ENCODE measurements at places on chromosomes 11 and 22.

DNA sequence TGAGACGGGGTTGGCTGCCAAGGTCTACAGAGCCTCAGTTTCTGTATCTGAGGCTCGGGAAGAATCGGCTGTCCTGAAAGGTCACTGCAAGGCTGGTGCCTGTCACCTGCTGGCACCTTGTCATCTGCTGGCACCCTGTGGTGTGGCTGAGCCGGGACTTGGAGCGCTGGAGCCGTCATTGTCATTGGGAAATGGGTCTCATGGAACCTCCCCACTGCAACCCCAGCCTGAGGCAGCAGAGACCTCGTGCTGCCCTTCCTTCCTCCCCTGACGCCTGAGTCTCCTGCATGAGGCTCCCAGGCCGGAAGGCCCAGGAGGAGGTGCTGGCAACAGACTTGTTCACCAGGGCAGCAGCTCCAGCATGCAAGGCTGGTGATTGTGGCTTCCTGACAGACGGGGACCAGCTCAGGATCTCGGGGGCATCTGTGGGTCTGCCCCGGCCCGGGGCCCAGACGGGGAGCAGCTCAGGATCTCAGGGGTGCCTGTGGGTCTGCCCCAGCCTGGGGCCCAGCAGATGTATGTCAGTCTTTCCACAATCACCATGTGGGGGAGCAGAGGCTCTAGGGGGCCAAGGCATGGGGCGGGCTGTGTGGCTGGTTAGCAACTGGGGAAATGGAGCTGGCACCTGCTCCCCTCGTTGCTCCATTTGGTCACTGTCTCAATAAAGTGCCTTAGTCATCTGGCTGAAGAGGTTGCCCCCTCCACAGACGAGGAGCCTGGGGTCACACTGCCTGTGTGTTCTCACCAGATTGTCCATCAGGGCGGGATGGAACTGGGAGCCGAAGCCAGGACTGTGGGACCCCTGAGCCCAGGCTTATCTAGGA, 668.7 kb downstream of the BRD1 start:
- DNase-seq = no peak

GRCh38 chr11:67576735-67577475, 6.7 kb upstream of the GSTP1 start:
- DNase-seq = no peak

DNA sequence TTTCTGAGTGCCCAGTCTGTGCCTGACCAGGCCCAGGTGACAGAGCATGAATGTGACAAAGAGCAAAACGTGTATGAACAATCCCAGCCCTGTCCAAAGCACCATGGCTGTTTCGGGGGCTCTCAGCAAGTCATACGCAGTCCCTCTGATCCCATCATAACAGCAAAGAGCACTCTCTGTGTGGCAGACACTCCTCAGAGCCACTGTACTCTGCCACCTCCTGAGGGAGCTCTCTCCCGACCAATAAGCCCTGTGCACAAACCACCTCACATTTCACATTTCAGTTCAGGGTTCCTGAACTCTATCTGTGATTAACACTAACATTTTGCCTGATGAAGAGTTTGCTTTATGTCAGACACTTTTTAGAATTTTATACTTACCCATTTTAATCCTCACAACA, 6.6 kb downstream of the DGCR2 start:
- DNase-seq = no peak

DNA sequence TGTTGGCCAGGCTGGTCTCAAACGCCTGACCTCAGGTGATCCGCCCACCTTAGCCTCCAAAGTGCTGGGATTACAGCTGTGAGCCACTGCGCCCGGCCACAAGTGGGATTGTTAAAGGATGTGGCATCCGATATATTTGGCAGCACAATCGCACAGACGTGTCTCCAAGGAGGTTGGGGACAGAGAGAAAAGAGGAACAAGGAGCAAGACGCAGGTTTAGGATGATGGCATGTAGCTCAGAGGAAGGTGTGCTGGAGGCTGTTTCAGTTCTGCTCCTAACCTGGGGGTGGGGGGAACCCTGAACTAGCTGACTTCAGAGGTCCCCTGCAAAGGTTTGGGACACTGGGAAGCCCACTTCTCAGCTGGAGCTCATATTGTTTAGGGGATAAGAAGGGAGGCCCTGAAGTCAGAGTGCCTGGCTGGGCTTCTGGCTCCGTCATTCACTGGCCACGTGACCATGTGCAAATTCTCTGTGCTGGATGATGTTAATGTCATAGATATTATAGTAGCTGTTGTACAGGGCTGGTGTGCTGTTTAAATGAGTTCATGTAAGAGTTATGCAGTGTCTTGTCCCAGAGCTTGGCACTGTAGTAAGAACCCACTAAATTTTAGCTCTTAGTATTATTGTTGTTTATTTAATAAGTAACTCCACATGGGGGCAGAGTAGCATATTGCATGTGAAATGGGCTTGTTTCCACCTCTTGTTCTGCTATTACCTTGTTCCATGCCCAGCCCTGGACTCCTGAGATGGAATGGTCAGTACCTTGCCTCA, 129.7 kb downstream of the ST3GAL4 start:
- no peak for DNase-seq

DNA sequence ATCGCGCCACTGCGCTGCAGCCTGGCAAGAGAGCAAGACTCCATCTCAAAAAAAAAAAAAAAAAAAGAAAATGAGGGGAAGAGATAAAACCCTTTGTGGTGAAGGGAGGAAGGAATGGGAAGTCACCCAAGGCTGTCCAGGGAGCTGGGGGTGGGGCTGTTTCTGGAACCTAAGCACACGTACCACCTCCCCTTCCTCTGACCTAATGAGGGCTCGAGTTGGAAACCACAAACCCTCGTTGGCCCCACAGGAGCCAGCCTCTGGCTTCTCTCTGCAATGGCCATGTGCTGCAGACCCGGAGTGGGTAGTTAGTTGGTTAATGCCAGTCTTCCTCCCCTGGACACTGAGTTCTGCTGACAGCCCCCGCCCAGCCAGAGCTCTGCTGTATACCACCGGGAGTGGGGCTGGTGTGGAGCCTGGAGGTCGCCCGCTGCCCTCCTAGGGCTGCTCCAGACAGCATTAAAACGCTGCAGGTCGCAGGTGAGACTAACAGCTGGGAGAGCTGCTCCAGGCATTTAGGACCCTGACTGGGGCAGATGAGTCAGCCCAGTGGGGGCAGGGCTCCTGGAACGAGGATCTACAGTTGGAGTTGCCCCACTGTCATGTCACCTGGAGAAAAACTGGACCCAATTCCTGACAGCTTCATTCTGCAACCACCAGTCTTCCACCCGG, at the start of gene LGALS12:
Gene LGALS12, plus strand, starts transcription at position 228 of the 672 bp plus-strand sequence. Its CDS starts 375 bp downstream, at position 603.
- DNase-seq = no peak

DNA sequence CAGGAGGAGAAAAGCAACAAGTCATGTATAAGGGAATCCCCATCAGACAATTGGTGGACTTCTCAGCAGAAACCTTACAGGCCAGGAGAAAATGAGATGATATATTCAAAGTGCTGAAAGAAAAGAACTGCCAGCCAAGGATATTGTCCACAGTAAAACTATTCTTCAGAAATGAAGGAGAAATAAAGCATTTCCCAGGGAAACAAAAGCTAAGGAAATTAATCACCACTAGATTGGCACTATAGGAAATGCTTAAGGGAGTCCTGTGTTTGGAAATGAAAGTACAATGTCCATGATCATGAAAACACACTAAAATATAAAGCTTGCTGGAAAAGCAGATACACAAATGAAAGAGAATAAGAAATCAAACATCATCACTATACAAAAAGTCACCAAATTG, 282.0 kb downstream of the BLID start:
- no peak for DNase-seq

DNA sequence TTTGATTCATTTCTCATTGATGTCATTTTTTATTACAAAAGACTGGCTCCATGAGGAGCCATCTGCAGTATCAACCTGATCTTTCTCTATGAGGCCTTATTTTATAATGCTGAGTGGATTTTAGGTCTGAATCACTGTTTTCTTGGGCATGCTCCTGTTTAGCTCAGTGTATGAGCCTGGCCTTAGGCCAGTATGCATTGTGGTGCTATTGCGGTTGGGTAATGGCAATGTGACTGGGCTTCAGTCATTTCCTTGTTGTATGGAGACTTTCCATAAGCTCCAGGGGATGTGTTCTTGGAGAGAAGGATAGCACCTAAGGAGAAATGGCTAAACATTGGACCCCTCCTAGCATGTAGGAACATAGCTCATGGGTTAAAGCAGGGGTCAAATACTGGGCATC, 293.2 kb downstream of the NELL1 start:
- no peak for DNase-seq

- DNase-seq = no peak
Measured at GRCh38 chr11:8793114-8793777, 110.7 kb downstream of the RPL27A start.

DNA sequence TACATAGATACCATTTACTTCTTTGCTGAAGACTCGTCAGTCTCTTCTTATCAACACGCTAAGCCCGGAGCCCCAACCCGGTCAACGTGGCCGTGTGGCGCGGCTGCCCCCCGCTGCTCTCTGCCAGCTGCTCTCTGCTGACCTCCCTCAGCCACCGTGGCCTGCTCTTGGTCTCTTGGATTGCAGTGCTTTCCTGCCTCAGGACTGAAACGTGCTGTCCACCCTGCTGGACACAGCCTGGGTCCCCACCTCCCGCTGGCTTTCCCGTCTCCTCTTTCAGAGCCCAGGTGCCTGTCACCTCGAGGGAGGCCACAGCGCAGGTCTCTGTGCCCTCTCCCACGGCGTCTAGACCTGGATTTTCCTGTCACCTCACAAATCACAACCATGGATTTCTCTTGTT, 388.1 kb upstream of the B3GAT1 start:
- no peak for DNase-seq

DNA sequence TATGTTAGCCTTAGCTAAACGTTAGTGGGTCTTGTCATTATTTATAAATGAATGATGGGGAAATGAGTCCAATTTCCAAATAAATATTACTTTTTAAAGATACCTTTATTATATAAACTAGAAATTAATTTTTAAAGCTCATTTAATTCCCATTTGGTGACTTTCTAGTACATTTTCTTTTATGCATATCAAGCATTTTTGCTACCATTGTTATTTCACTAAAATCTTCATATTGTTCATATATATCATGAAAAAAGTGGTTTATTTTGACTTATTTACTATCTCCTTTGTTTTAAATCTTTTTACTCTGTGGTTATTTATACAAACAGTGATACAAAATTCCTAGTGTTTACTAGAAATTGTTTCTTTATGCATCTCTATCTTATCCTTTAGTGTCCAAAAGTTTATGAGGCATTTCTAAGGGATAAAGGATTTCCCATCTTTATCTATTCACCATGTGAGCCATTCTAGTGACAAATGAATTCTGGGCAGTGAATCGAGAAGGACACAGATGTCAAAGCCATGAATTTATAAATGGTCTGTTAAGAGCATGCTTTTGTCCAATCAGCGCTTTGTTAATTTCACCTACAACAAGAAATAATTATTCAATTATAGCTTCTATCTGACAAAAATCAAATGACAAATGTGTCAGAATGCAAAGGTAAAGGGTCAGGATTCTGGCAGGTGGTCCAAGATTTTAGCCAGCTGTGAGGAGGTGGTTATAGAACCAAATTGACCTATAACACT, 70.6 kb downstream of the PRMT3 start:
- no peak for DNase-seq

GRCh38 chr11:91261513-91261912, 963.1 kb upstream of the FAT3 start:
- no peak for DNase-seq

- DNase-seq = no peak
Measured at GRCh38 chr22:29626497-29627195, 23.2 kb downstream of the NF2 start.

- no peak for DNase-seq
Measured at GRCh38 chr22:44801476-44801875, 49.1 kb downstream of the ARHGAP8 start.

DNA sequence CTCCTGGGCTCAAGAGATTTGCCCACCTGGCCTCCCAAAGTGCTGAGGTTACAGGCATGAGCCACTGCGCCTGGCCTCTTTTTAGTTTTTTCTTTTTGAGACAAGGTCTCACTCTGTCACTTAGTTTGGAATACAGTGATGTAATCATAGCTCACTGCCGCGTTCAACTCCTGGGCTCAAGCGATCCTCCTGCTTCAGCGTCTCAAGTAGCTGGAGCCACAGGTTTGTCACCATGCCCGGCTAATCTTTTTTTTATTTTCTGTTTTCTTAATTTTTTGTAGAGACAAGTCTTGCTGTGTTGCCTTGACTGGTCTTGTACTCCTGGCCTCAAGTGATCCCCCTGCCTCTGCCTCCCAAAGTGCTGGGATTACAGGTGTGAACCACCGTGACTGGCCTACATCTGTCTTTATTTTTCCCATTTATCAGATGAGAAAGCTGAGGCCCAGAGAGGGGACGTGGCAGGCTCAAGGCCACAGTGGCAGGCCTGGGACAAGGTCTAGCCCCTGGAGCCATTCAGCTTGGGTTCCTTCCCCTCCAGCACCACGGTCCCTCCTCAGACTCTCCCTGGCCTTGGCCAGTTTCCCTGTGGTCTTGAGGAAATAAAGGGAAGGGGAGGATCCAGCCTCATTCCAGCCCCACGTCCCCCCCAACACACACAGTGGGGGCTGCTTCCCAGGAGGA, 2.8 kb upstream of the KDELR3 start:
- no peak for DNase-seq

GRCh38 chr11:24373516-24373915, 123.3 kb upstream of the LUZP2 start:
- DNase-seq = no peak

GRCh38 chr22:18056161-18056666, 21.6 kb upstream of the PEX26 start:
- DNase-seq = no peak

DNA sequence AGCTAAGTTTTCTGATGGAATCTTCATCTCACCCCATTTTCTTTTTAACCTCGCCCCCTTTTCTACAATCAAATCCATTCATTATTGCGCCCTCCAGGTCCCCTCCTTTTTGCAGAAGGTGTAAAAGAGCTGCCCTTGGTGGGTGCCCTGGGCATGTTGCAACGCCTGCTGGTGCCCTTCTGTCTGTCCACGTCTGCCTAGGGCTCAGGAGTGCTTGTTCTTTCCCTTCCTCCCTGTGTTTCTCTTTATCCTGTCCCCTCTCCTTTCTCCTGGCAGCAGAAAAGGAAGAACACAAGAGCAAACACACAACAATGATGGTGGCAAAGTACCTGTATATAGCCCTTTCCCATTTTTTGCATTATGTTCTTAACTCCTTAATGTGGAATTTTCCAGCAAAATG, 6.2 kb upstream of the TLCD5 start:
- no peak for DNase-seq

DNA sequence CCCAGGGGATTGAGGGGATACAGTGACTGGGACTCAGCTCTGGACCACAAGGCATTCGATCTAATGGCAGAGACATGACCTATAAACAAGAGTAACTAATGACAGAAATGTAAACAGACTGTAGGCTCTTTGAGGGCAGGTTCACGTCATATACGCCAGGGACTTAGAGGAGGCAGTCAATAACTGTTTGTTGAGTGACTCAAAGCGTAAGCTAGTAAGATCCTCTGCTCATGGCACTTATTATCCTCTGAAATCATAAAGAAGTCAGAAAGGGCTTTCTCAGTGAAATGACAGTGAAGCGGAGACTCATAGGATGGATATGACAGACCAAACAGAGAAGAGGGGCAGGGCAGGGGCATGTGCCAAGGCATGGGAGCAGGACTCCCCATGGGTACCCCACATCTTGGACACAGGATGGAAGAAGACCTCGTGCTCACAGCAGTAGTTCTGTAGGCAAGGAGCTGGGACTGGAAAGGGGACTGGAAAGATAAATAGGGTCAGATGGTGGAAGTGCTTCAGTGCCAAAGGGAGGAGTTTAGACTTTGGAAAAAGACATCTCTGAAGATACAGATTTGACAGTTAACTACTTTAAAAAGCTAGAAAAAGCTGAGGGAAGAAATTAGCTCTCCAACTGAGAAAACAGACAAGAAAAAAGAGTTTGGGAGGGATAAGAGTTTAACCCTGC, 72.7 kb downstream of the SLC1A2 start:
- no peak for DNase-seq

- no peak for DNase-seq
Measured at GRCh38 chr11:130369713-130370112, 55.0 kb upstream of the ZBTB44 start.

Measured in stimulated activated CD4-positive, alpha-beta T cell treated with anti-CD3 and anti-CD28 coated beads, Interleukin-15, amount 100 ng/mL, for 1 hour (primary cell).